Stimulated activated CD4-positive, alpha-beta T cell treated with anti-CD3 and anti-CD28 coated beads, Interleukin-1b, Interleukin-23, amount 100 ng/mL, for 1 hour (primary cell): ENCODE measurements at places on chromosomes 2 and 18.

DNA sequence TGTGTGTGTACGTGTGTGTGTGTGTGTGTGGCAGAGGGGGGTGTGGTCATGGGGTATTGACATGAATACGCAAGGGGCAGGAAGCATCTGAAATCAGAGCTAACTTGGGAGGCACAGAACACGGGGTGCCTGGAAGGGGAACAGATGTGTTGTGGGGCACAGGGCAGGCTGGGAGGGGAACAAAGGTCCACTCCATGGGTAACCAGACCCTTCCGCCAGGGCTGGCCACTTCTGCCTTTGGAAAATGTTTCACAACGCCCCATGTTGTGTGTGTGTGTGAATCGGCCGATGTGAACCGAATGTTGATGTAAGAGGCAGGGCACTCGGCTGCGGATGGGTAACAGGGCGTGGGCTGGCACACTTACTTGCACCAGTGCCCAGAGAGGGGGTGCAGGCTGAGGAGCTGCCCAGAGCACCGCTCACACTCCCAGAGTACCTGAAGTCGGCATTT lies at the start of gene SLC11A1:
TSS of gene SLC11A1 (plus strand) at position 358 of the 451 bp plus-strand sequence. CDS start 96 bp downstream, outside the sequence.
- no peak for DNase-seq

DNA sequence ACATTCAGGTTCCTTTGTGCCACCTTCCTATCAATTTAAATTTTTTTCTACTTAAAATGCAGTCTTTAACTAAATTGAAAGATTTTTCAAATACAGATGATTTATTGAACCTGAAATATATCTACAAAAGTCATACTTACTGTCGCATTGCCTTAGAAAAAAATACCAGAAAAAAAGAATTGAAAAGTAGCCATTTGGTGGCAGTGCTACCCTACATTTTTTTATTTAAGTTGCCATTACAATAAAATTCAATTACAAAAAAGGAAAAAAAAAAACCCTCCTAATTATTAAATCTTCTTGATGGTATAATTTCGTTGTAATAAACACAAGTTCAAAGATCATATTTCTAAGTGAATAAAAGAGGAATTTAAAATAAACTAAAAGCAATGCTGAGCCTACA lies 43.4 kb downstream of the DSC3 start:
- no peak for DNase-seq

DNA sequence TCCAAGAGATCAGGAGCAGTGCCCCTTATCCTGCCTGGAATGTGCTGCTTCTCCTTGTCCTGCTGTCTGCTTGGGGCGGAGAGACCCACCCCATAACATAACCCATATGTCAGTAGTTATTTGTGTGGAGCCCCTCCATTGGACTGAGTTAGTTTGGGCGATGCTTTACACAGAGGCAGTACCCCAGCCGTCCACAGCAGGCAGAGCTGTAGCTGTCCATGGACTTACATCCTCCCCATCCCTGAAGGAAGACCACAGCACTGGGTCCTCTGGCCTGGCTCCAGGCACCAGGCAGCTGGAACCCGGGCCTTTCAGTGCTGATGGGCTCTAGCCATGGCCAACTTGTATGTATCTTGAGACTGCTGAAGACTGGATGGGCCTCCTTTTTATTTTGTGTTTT lies 20.3 kb downstream of the GKN2 start:
- no peak for DNase-seq

DNA sequence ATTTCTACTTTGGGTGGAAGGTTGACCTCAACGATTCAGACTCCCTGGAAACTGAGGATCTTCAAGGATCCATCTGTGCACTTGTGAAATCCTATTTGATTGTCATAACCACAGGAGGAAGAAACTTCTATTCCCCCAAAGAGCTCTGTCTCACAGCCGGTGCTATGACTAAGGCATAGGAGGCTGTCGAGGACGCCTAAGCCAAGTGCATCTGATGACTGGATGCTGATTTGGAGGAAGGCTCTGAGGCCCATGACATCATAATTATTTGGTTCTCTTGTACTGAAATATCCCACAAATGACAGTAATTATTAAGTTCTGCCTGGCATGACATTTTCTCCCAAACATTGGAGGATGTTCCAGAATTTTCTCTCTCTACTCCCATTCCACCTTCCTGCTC lies 13.8 kb upstream of the KCNF1 start:
- DNase-seq, result no peak

GRCh38 chr2:178804791-178805190 lies 2.4 kb downstream of the TTN start:
- no peak for DNase-seq

- DNase-seq, result no peak
Measured at GRCh38 chr18:34840256-34840826, 130.2 kb downstream of the DTNA start.

DNA sequence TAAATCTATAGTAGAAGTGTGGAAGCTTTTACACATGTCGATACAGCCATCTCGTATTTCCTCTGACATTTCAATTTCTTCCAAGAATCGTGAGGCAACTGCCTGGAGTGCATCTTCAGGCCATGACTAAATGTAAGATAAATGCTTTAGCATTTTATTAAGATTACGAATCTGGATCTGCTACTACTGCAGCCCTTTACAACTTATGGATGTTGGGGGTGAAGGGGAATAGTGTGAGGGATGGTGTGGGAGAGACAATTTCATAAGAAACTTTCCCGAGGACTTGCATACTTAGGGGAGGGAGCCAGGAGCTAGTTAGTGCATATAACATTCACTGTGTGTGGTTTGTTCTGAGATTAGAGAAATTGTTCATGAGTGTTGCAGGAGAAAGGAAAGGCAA lies 204.8 kb downstream of the SLC39A10 start:
- no peak for DNase-seq

DNA sequence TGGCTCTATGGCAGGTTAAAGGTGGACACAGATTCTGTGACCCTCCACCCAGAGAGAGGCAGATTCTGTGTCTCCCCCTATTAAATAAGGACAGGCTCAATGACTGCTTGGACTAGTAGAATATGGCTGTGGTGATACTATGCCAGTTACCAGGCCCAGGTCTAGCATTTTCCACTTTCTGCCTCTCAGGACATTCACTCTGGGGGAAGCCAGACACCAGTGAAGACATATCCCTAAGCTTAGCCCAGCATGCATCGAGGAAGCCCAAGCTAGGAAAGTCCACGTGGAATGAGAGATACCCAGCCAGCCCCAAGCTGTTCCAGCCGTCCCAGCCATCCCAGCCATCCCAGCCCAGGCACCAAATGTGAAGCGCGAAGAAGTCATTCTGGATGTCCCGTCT lies 40.3 kb downstream of the ST6GAL2 start:
- no peak for DNase-seq

DNA sequence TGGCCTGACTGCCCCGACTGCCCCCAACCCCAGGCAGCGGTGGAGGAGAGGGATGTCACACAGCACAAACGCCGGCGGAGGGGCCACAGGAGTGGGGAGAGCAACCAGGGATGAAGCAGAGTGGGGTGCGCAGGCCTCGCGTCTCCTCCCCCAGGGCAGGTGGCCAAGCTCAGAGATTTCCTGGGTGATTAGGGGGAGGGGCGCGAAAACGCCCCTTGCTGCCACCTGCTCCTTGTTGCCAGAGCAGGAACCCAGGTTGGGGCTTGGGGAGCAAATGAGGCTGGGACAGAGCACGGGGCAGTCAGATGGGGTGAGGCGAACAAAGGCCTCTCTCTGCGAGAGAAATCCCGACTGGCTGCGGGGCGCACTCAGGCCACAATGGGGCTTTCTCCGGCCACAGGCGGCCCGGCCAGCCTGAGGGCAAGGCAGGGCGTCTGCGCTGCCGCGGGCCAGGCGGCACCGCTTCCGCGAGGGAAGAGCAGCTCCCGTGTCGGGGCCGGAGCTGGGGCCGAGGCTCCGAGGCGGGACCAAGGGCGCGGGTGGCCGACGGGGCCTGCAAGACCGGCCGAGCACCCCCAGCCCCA lies 11.5 kb downstream of the TEX44 start:
- no peak for DNase-seq

- DNase-seq, result no peak
Measured at GRCh38 chr18:26745288-26746181, 120.0 kb downstream of the AQP4 start.

GRCh38 chr2:148680462-148680861 lies 35.9 kb downstream of the EPC2 start:
- DNase-seq, result no peak

DNA sequence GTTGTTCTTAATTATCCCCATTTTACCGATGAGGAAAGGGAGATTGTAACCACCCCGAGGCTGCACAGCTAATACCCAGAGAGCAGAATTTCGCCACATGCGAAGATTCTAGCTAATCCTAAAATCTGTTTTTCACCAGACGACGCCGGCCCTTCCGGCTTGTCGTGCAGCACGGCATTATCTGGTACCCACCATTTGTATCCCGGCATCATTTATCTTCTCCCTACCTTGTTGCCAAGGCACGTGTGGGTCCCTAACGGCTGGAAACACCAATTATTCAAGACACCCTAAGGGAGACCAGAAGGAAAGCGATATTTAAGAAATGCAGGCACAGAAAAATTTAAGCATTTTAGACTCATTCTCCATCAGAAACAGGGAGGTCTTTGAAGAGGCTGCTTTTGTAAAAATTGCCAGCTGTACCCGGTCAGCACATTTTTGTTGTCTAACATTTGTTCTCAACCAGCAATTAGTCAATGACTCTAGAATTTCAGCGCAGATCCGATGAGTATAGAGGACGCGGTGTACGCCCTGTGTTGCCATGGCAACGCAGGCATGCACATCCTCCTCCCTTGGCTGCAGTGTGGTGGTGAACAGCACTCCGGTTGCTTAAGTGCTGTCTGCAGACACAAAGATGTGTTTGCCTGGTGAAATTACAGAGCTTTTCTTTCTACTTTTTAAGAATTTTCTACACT lies 111.6 kb downstream of the AGAP1 start:
- DNase-seq, result no peak

GRCh38 chr2:71877636-71878035 lies 270.0 kb downstream of the CYP26B1 start:
- DNase-seq, result no peak

DNA sequence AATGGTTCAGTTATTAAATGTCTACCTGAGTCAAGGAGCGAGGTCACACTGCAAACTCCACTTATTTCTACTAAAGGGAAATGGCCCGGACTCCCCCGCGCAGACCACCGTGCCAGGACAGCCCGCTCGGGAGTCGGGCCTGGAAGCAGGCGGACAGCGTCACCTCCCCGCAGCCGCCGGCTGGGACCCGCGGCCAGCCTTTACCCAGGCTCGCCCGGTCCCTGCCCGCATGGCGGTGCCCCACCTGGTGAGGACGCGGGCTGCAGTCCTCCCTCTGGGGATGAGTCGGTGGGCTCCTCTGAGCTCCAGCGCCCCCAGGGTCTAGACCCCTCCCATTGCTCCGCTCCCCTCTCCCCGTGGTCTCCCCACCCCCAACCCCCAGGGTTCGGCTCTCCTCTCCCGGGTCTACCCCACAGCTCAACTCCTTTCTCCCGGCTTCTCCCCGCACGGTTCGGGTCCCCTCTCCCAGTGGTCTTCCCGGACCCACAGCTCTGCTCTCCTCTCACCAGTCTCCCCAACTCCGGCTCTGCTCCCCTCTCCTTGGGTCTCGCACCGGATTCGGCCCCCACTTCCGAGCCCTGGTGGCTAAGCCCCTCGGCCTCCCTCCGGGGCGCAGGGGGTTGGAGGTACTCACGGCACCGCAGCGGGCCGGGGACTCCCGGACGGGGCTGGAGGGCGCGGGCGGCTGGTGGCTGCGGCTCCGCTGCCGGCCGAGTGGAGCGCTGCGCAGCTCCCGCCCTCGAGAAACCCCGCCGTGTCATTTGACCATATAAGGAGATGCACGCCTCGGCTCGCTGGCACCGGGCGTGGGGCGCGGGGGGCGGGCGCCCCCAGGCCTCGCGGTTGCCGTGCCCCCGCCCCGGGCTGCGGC lies at the start of gene FHL2:
TSS of gene FHL2 (minus strand) at position 716 of the 871 bp plus-strand sequence. CDS start 12,535 bp downstream, outside the sequence.
- DNase-seq, result peak; percentile 29

GRCh38 chr18:7464245-7464966 lies 102.7 kb upstream of the PTPRM start:
- DNase-seq, result no peak

DNA sequence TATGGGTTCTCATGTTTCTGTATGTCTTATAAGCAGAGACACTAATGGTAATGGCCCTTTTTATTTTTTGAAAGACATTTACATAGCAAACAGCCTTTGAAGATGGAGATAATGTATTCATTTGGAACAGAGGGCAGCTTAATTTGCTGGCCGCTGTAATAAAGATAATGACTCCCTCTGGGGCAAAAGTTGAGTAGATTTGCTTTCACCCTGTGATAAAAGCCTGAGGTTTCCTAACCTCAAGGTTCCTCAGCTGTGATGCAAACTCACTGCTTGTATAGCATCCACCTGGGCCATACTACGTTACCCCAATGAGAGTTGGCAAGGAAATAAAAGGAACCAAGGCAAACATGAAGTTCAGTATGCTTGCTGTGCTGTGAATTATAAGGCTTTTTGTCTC lies 54.8 kb downstream of the TEX51 start:
- no peak for DNase-seq

- DNase-seq, result no peak
Measured at GRCh38 chr2:38797250-38797676, 19.3 kb downstream of the GEMIN6 start.

- no peak for DNase-seq
Measured at GRCh38 chr2:65716698-65717097, 284.3 kb upstream of the SPRED2 start.

- DNase-seq, result no peak
Measured at GRCh38 chr2:3581367-3582262, 6.6 kb downstream of the RPS7 start.

DNA sequence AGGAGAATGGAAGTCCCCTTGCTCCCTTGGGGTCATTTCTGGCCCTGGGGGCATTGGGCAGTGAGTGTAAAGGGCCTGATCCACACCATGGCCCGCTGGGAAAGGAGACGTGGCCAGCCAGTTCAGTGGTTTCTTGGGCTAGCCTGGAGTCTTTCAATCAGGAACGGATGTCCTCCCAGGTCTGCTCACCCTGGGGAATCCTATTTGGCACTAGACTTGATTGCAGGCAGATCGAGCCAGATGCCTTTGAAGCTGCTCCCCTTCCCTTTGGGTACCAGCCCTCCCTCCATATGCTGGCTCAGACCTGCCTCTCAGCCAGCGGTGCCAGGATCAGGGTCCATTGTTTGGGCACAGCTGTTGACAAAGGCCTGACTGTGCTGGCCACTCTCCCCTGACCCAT lies 11.0 kb downstream of the FBLN7 start:
- no peak for DNase-seq

GRCh38 chr2:155662224-155662623 lies 670.3 kb downstream of the NR4A2 start:
- DNase-seq, result no peak

DNA sequence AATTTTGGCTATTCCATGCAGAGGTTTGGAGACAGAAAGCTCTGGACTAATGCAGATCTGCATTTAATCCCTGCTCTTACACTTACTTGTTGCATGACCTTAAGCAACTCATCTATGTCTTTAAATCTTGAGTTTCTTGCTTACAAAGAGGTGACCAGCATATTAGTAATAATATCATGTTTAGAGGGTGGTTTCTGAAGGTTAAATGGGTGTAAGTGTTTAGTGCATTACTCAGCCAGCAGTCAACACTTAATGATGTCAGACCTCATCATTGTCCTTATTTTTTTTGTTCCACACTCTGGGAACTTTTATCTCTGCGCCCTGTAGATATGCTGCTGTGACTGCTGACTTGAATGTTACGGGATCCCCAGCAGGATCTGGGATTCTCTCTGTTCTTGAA lies 1.7 kb downstream of the IL1RL1 start:
- no peak for DNase-seq

- no peak for DNase-seq
Measured at GRCh38 chr2:130307850-130308249, 34.8 kb upstream of the IMP4 start.
